ENCODE measurements at places on chromosomes 6 and 20.

GRCh38 chr6:63530182-63530581, 42.1 kb upstream of the LOC128125822 start:
- DNase-seq = no peak

GRCh38 chr6:84539122-84539856, 225.1 kb downstream of the TBX18 start:
- no peak for DNase-seq

- DNase-seq = no peak
These were observed 209.6 kb downstream of the CDH26 start for GRCh38 chr20:60167812-60168211.

DNA sequence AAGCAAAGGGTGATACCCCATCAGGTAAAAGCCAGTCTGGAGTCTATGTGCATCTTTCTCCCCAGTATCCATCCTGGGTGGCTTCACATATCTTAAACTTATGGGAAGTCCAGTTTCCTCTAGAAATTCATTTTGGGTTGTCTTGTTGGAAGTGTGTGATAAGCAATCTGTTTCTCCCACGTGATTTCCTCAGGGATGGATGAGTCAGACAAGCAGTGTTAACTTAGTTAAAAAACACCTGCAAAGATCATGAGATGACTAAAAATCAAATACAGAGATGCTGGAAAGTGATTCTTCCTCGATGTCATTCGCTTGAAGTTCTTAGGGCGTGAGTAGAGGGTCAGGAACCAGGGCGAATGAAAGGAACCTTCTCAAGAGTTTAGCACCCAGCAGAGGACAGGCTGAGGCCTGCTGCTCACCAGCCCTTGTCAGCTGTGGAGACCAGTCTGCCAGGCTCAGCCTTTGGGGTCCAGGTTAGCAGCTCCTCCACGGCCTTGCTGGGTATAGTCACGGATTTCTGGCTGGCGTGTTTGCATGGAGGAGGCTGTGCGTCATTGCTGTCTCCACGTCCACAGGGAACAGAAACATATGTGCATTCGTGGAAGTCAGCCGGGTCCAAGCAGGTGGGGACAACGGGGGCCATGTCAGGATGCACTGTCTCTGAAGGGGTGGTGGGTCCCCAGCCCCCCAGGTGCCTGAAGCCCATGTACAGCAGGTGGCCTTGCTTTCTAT, 2.8 kb upstream of the PNPLA1 start:
- DNase-seq = no peak

- no peak for DNase-seq
These were observed 102.2 kb downstream of the SOD2 start for GRCh38 chr6:159590835-159591234.

GRCh38 chr6:24982231-24982630, 46.5 kb upstream of the RIPOR2 start:
- no peak for DNase-seq

- no peak for DNase-seq
These were observed 203.4 kb upstream of the STXBP5 start for GRCh38 chr6:147000545-147001488.

GRCh38 chr6:147805155-147805554, 296.7 kb downstream of the SAMD5 start:
- no peak for DNase-seq

DNA sequence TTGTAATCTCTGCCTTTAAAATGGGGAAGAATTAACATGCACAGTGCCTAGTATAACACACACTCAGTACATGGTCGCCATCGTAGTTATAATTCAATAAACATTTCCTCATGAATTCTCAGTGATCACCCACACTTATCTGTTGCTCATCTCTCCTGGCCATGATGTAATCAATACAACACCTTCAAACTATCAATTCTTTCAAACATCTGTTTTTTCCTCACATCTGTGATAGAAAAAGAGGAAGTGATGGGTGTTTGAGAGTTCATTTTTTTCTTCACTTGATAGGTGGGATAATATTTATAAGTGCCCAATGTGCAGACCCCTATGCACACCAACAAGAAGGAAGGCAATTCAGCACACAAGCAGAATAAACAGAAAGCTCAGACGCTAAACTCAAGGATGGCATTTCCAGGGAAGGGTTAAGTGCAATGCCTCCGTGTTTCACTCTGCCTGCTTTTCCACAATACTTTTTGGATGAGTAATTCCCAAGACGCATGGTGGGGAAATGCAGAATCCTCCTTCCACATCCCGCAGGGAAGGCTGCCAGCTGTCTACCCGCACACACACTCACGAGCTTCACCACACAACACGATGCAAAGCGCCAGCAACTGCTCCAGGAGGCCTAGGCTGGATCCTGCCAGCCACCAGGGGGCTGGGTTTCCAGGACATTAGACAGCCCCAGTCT, 100.3 kb downstream of the GMPR start:
- DNase-seq = no peak

DNA sequence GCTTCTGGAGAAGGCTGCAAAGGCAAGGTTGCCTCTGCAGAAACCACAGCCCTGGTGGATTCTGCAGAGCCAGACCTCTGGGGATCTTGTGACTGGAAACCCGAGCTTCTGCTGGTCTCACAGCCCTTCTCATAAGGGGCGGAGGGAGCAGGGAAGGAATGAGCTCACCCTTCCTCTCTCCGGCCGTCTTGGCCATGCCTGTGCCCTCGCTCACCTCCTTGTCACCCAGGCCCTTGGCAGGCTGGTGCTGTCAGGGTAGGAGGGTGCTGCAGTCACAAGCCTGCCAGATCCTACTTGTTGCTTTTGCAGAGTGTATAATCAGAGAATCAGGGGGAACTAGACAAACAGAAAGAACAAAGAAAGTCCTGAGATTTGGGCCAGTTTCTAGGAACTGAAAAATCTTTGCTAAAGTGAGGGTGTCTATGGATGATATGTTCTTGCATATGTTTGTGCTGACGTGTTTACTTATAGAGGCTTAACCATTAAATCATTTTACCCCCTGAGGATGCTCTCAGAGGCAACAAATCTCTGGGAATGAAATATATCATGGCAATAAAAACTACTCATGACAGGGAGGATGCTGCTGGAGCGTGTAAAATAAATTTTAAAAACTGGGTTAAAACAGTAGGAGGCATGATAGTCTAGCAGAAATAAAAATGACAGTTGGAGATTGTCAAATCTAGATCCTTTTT, 244.9 kb upstream of the SOX4 start:
- no peak for DNase-seq

Data from stimulated activated CD4-positive, alpha-beta T cell treated with anti-CD3 and anti-CD28 coated beads, Interleukin-15, amount 100 ng/mL, for 48 hours (primary cell).